Ammon's horn (tissue), 1 donor: ENCODE measurements at places on chromosomes 3 and 15.

GRCh38 chr3:179801263-179801662 lies 148.4 kb downstream of the USP13 start:
- DNase-seq, result no peak

DNA sequence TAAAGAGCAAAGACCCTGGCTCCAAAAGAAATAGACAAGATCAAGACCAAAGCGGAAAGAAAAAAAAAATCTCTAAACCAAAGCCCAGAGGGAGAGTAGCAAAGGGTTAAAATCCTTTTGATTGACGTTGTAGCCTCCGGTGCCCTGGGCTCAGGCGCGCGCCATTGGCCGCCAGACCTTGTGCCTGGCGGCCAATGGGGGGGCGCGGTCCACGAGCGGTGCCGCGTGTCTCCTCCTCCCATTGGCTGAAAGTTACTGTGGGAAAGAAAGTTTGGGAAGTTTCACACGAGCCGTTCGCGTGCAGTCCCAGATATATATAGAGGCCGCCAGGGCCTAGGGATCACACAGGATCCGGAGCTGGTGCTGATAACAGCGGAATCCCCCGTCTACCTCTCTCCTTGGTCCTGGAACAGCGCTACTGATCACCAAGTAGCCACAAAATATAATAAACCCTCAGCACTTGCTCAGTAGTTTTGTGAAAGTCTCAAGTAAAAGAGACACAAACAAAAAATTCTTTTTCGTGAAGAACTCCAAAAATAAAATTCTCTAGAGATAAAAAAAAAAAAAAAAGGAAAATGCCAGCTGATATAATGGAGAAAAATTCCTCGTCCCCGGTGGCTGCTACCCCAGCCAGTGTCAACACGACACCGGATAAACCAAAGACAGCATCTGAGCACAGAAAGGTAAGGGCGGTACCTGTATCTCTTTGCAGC lies at the start of gene HES1:
Gene HES1 (plus strand): TSS at position 343 of the 713 bp plus-strand sequence. CDS start 233 bp downstream, at position 576.
- DNase-seq, result peak; percentile 87

GRCh38 chr15:71096676-71097075 lies 18.6 kb upstream of the THSD4 start:
- no peak for DNase-seq

DNA sequence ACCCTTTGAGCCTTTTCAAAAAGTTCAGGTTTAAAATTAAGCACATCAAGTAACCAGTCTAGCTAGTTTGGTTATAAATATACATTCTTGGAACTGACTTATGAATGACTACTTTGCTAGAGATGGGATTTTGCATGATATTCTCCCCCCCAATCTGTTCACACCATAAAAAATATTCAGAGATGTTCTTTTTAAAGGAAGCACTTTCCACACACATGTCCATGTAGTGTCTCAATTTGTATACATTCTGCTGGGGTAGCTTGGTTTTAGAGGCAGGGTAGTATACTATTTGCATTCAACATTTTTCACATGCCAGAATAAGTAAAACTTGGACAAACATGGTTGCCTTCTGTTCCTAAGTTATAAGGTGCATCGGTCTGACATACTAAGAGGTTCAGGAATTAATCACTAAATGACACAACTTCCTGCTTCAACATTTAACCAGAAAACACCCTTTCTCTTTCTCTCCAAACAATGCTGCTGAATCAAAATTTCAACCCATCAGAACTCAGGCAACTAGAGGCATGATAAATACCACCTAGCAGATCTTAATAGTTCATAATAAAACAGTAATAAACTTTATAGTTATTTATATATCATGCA lies 57.0 kb downstream of the SUMF1 start:
- no peak for DNase-seq

DNA sequence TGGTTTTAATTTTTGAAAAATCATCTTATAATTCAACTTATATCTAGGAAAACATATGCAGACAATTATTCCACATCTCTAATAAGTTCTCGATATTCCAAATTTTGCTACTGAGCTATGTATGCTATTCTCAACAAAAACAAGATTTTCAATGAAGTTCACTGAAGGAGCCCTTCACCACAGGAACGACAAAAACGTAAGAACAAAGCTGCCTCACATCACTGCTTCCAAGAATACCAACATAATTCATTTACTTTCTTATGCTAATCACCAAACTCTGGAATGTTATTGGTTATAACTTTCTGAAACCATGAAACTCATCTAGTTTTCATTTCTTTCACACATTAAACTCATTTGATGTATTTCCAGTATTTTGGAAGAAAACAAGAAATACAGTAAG lies 49.7 kb downstream of the GNB4 start:
- DNase-seq, result no peak

GRCh38 chr3:24154013-24154695 lies 209.1 kb downstream of the NR1D2 start:
- no peak for DNase-seq

DNA sequence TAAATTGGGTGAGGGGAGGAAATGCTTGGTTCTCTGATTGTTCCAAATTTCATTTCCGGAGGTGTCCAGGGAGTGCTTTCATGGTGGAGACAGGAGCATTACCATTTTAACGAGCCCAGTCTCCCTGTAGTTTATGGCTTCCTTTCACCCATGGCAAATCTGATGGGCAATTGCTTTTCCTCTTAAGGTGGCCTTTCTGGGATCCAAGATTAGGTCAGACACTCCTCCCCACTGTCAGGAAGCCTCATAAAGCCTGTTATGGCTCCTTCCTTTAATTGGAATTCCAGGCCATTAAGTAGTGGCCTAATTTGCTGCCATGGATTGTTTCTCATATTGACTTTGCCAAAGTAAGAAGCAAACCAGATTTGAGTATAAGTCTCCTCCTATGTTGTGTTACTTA lies 157.8 kb downstream of the PDCD6IP start:
- DNase-seq, result no peak

- DNase-seq, result no peak
Measured at GRCh38 chr3:138369151-138369900, 20.9 kb downstream of the MRAS start.

DNA sequence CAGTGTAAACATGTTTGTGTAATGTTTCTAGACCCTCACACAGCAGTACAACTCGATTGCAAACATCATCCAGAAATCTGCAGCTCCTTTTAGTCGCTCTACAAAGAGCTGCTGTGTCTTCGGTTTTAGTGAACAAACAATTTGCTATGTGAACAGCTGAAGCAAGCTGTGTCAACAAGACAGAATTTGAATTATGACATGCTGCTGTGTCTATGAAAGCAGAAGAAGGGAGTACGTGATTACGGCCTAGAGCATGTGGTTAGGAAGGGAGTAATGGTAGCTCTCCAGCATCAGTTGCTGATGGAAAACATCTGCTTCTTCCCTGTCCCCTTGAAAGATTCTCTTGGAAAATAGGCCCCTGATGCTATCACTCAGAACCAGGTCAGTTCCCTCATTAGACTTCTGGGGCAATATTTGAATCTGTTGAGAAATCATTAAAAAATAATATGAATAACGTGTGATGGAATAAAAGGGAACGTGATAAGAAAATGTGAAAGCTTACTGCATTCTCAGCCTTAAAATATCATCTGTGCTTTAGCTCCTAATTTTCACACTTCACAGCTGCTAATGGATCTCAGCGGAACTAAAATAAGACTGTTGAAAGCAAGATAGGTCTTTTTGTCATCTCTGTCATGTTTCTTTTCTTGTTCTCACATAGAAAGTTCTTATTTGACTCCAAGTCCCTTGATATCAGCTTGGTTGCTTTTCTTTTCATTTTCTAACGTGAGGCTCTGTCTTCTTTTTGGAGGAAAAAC lies 891.5 kb downstream of the ROBO2 start:
- peak; percentile 24 for DNase-seq

- DNase-seq, result no peak
Measured at GRCh38 chr15:51077221-51078153, 17.2 kb downstream of the TNFAIP8L3 start.

DNA sequence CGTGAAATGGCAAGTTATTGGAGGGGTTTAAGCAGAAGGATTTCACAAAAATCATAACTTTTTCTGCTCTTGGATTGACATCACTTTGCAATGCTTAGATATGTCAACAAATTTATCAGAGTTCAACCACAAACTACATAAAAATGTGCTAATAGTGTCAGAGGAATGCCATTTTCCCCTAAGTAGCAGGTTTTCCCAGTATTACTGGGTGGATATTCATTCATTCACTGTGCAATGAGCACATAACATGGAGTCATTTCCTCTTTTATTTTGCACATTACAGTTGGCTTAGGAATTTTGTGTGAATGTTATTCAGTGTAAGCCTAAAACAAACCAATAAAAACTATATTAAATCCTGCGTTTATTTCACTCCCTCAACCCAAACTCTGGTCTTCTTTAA lies 537.3 kb upstream of the MCTP2 start:
- DNase-seq, result no peak

GRCh38 chr3:108177536-108177935 lies 44.7 kb downstream of the IFT57 start:
- no peak for DNase-seq

DNA sequence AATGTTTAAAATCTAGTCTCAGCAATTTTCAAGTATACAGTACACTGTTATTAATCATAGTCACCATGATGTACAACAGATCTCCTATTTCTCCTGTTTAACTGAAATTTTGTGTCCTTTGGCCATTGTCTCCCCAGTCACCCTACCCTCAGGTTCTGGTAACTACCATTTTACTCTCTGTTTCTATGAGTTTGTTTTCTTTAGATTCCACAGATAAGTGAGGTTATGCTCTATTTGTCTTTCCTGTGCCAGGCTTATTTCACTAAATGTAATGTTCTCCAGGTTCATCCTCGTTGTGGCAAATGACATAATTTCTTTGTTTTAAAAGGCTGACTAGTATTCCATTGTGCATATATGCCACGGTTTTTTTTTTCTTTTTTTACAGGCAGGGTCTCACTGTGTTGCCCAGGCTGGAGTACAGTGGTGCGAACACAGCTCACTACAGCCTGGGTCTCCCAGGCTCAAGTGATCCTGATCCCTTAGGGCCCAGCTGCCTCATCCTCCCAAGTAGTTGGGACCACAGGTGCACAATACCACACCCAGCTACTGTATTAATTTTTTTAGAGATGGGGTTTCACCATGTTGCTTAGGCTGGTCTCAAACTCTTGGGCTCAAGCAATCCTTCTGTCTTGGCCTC lies 50.0 kb downstream of the RAB7A start:
- no peak for DNase-seq

- no peak for DNase-seq
Measured at GRCh38 chr3:89340408-89340807, 233.0 kb downstream of the EPHA3 start.

- no peak for DNase-seq
Measured at GRCh38 chr3:30970183-30970582, 75.7 kb upstream of the GADL1 start.

- no peak for DNase-seq
Measured at GRCh38 chr3:10778492-10779292, 37.3 kb upstream of the SLC6A11 start.

DNA sequence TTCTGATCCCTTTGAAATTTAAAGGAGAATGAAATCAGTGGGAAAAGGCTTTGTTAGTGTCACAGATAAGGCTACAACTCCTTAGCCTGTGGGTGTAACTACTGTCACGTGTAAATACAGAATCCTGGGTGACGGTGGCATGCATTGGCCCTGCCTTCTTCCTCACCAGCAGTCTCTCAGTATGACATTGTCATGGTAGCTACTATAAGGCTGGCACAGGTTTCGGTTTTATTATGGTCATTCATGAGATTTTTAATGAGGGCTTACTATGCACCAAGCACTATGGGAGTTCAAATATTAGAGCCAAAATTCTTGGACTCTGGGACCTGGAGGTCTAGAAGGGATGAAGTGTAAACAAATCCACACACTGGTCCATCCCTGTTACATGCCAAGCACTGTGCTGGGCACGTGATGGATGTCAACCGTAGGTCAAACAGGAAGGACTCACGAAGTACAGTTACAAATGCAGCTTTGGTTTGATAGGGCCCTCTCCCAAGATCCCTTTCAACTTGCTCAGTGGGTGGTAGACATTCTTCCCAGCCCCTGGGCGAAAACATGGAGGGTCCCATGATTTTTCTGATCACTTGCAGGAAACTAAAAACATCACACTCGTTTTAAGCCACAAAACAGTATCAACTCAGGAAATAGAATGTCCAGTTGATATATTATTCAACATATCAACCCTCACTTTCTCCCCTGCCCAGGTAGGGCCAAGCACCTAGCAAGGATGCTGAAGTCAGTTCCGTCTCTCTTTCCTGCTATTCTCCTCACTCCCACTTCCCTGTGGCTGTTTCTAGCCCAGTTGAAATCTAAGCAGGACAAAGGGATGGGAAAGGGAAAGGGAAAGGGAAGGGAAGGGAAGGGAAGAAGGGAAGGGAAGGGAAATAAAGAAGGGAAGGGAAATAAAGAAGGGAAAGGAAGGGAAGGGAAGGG lies 25.3 kb downstream of the BFSP2 start:
- DNase-seq, result no peak

DNA sequence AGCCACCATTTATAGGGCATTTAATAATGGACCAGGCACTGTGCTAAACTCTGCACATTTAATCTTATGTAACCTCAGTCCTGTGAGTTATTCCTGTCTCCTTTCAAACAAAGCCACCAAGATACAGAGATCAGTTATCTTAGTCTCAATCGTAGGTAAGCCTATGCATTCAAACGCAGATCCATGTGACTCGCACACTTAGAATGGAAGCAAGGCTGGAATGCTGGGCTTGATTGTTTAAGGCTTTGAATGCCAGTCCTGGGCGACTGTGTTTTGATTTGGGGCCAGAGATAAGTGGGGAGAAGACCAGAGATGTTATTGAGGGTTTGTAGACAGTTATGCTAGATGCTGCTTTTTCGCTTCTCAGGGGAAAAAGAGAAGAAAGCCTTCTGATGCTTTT lies 22.2 kb downstream of the MED12L start:
- no peak for DNase-seq

DNA sequence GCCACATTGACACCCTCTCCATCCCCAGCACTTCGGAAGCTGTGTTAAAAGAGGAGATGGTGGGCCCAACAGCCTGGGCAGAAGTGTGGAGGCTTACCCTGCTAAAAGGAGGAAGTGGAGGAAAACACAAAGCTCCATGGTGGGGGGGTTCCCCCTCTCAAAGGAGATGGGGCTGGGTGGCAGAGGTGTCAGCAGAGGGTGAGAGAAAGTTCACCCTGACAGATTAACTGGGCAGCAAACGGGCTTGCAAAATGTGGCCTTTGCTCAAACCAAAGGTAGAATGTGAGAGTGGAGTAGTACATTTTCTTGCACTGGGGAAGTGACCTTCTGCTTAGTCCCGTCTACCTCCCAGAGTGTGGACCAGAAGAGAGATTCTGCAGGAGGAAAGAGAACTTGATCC lies 44.7 kb downstream of the MYO1E start:
- DNase-seq, result no peak

GRCh38 chr3:119310071-119310470 lies 15.9 kb downstream of the ARHGAP31 start:
- DNase-seq, result no peak

- DNase-seq, result no peak
Measured at GRCh38 chr3:59771768-59772181, 722.0 kb upstream of the CFAP20DC start.

DNA sequence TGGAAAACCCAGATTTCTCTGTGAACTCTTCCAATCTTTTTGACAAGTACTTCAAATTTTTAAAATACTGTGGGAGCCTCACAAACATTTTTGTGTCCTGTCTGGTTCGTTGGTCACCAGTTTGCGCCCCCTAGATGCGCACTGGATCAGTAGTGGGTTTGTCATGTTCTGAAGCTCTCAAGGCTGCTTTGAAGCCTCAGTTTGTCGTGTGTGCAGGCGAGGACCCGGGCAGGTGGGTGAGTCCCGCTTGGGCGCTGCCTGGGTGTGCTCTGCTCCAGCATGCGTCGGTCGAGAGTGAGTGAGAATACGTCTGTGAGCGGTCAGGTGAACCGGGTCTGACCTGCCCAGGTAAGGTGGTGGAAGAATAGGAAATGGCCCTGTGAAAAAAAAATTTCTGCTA lies 17.3 kb upstream of the AEN start:
- no peak for DNase-seq
